SIG-M5 (cell line): ENCODE measurements at places on chromosomes 5 and 9.

DNA sequence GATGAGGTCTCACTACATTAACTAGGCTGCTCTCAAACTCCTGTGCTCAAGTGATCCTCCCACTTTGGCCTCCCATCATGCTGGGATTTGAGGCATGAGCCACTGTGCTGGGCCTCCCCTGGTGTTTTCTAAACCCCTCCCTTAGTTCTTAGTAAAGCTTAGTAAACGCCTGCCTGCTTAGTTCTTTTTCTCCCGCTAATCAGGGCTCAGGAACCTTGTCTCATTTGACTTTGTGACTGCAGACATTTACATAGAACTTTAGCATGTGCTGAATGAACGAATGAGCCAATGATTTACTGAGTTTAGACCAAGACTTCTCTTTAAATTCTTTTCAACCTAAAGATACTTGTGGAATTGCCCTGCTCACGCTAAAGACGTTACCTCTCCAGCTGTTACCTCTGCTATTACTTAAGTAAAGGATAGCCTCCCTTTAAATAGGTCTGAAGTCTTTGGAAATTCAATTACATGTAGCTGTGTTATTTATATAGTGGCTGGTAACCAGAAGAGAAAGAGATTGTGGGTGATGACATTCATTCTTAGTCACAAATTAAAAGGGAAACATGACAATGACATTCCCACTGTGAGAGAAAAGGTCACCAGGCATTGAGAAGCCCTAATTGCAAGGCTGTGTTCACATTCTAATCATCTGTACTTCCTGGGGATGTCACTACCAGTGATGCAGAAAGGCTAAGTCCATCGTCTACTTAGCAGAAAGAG lies 18.6 kb upstream of the SUSD1 start:
- DNase-seq, result no peak

- DNase-seq, result no peak
Observed at GRCh38 chr9:89187541-89187940, 8.9 kb upstream of the SHC3 start.

GRCh38 chr5:39519566-39520231 lies 94.9 kb upstream of the DAB2 start:
- DNase-seq, result no peak

DNA sequence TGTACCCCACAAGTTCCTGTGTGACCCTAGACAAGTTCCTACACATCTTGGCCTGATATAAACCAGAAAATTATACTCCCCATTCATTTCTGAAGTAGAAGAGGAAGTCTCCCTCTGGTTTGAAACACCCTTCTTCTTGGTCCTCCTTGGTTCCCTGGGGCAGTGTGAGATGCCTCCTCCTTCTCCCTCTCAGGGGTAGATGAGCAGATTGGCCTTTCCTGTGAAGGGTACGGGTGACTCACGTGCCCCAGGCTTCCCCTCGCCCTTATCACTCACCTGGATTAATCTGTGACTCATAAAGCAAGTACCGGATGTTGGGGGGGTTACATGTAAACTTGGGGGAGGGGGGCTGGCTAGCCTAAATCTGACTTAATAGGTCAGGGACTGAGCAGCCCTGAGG lies 11.1 kb upstream of the AQP3 start:
- DNase-seq, result no peak

DNA sequence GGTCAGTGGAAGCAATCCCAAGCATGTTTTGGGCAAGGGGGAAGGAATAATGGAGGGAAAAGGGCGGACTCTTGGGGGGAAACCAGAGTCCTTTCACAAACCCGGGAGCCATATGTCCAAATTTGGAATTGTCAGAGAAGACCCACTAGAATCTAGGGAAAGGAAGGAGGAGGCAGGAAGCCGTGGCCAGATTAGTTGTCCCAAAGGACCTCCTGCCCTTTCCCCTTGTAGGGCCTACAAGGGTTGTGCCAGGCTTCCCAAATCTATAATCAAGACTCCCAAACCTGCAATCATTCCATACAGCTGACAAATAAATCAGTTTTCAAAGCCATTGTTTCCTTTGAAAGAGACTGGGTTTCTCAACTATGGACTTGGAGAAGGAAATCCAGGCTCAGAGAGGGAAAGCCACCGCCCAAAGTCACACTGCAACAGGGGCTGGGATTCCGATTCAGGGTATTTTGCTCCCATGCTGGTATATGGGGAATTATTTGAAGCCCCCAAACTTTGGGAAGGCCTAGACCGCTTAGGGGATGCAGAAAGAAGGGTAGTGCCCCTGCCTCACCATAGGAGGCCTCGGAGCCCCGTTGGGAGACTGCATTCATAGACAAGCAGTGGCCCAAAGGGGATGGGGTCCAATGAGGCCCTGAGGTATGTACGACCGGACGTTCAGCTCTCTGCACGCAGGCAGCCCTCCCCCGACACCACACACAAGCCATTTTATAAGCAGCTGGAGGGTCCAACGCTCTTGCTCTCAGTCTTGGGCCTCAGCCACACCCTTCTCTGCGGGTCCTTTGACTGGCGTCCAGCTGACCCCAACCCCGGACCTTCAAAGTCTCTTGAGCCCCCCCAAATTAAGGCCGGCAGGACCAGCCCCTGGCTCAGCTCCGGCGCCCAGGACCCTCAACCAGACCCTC lies 815 bp downstream of the ANXA6 start:
- no peak for DNase-seq

DNA sequence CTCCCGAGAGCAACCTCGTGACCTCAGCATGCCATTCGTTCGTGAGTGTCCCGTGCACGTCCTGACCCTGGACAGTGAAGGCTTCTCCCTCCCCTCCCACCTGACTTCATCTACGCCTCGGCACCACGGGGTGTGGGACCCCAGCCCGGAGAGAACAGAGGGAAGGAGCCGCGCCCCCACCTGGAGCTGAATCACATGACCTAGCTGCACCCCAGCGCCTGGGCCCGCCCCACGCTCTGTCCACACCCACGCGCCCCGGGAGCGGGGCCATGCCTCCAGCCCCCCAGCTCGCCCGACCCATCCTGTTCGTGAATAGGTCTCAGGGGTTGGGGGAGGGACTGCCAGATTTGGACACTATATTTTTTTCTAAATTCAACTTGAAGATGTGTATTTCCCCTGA lies 38.3 kb upstream of the FCN2 start:
- DNase-seq, result no peak

DNA sequence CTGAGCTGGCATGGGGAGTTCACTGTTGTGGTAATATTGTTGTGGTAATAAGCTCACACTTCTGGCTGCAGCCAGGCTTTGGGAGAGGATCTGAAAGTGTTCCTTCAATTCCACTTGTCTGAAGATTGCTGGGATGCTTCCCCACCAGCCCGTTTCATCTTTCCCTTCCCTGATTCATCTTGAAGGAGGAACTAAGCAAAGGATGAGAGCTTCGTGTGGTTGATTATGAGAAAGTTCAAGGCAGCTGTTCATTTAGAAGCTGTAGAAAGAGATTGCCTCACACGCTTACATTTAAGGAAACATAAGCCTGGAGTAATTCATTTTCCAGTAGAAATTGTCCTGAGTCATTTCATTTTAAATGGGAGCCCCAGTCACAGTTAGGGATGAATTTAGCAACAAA lies 122.4 kb upstream of the GAS1 start:
- DNase-seq, result no peak

DNA sequence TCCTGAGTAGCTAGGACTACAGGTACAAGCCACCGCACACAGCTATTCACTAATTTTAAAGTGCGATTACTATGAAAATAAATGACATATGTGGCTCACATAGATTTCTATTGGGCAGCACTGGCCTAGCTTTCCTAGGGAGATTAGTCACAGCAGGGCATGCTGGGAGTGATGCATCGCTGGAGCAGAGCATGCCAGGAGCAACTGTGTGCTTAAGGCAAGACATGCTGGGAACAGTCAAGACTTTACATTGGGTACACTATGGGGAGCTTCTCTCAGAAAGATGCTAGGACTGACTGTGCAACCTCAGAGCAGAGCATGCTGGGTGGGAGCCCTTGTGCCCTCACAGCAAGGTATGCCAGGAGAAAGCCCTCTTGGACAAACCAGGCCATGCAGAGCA lies 9.3 kb downstream of the ST6GALNAC6 start:
- no peak for DNase-seq

- no peak for DNase-seq
Observed at GRCh38 chr5:174177976-174178605, 132.6 kb downstream of the NSG2 start.

DNA sequence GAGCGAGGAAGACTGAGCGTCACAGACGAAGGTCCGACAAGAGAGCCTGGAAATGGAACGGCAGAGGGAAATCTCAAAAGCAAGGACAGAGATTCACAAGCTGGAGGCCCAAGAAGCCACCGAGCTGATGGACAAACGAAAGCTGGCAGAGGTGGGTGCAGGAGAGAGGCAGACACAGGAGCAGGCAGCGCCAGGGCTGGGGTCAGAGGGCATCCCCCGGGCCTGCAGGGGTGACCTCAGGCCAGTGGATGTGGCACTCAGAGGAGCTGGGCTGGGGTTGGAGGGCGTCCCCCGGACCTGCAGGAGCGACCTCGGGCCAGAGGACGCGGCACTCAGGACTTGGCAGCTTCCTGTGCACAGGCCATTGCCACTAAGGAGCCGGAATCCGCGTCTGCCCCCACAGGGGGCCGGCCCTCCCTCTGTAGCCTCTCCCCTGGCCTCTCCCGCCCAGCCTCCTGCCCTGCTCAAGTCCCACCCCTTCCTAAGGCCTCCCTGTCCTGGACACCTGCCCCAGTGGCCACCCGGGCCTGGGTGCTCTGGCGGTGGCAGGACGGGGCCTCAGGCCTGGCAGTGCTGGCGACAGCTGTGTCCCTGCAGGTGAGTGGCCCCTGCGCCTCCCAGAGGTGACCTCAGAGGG lies 40.4 kb downstream of the EXD3 start:
- no peak for DNase-seq

GRCh38 chr9:91207729-91208418 lies 153.8 kb downstream of the AUH start:
- DNase-seq, result peak; percentile 55

GRCh38 chr5:61431923-61432620 lies 100.0 kb downstream of the ZSWIM6 start:
- DNase-seq, result no peak

DNA sequence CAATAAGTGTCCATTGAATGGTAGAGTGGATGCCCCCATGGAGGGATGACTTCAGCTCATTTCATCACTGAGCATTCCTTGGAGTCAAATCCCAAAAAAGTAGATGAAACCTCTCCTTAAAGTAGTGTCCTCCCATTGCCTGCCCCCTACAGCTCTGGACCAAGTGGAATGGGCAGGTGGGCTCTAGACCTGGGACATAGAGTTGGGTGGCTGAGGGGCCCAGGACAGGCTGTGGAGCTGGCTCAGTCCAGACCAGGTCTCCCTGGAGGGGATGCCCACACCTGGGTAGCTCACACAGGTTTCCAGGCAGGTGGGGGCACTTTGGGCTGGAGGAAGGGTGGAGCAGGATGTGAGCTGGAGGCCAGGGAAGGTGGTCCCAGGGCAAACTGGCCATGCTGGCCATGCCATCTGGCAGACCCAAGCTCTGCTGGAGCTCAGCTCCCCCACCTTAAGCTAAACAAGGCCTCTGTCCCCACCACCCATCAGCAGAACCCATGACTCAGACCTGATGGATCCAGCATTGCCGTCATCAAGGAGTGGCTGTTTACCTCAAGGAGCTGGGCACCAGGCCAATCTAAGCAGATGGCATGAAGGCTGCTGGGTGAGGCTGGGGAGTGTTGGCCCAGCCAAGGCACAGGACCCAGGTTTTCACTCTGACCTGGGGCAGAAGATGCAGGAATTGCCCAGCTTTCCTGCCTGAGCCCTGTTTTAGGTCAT lies 6.2 kb upstream of the SPINK4 start:
- DNase-seq, result no peak

GRCh38 chr5:60673334-60673733 lies 26.6 kb downstream of the DEPDC1B start:
- DNase-seq, result no peak

DNA sequence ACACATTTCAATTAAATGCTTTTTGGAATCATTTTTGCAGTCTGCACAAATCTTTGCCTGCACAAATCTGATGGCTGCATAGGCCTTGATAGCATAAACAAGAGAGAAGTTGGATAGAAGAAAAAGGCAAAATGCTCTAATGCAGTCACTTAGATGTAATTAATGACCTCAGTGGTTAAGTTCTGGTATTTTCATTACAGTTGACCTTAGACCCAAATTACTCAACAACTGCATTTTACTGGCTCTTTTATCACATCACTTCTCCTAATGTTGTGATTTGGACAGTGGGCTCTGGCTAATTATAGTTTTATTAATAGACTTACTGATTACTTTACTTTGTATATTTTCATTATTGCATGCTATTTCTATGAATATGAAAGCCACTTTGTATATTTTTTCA lies 34.3 kb downstream of the NTRK2 start:
- no peak for DNase-seq

GRCh38 chr5:33934176-33934575 lies 2.0 kb upstream of the RXFP3 start:
- no peak for DNase-seq

DNA sequence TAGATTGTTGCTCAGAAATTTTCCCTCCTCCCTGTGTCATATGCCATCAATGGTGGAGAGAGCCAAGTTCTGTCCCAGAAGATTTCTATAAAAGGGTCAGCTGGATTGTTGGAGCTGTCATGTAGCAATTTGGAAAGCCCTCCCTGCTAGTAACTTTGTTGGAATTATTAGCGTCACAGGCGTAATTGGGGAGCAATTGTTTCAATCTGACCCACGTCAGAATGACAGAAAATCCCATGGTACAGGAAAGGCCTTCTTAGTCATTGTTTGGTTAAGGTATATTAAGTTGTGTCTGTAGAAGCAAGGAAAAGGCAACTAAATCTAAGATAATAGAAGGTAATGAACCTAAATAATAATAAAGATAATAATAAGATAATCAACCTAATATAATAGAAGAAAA lies 148.4 kb downstream of the PLK2 start:
- no peak for DNase-seq

DNA sequence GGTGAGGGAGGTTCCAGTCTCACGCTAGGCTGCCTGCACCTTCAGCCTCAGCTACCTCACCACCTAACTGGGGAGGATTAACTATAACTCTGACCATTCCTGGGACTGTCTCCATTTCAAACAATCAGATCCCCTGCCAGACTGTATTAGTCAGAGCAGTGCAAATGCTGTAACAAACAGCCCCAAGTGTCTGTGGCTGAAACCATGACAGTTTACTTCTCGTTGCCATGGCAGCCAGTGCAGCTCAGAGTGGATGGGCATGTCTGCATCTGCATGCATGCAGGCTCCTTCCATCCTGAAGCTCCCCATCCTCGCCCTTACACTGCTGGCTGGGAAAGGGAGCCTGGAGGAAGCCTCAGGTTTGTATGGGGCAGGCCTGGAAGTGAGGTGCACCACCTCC lies 86.7 kb downstream of the KCNIP1 start:
- DNase-seq, result no peak

- no peak for DNase-seq
Observed at GRCh38 chr9:92781899-92782298, 17.3 kb upstream of the BICD2 start.

DNA sequence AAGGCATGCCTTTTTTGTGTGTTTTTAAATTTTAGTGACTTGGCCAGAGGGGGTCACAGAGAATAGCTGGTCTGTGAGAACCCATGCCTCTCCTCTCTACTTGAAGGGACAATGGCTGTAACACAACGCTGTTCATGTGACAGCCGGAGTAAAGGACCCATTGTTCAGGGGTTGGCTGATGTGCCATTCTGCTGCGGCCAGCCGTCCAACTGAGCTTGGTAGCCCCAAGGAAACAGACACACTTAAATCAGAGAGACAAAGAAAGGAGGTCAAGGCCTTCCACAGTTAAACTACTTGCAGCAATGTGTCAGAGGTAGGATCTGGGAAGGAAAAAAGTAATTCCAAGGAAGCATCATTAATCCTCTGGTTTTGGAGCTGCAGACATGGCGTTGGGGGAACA lies 8.1 kb downstream of the MEGF10 start:
- DNase-seq, result no peak

- no peak for DNase-seq
Observed at GRCh38 chr9:117747386-117747970, 43.3 kb downstream of the TLR4 start.

GRCh38 chr5:156798201-156798600 lies 51.9 kb upstream of the PPP1R2B start:
- DNase-seq, result no peak
